ENCODE measurements at places on chromosomes 13 and 19. TPM values are rescaled to one million over a fixed set of nuclear protein-coding genes. Genes with fewer than 3 reads are reported as not detected.

Gene CCDC97
- total RNA-seq = 14.8 TPM

Gene SLC15A1
- total RNA-seq = 0.68 TPM

Gene MYH14
- total RNA-seq = 87.8 TPM

Gene ZNF132
- 4.8 TPM for total RNA-seq

Gene CGB3
- total RNA-seq = not detected

Gene DMKN
- total RNA-seq = 219 TPM

Gene PRSS57
- total RNA-seq = not detected

Gene DPF1
- total RNA-seq = 2.1 TPM

Gene NOTCH3
- 32.8 TPM for total RNA-seq

Gene GPALPP1
- total RNA-seq = 26.9 TPM

Gene ZNF540
- total RNA-seq = 1.7 TPM

All from kidney epithelial cell (primary cell).